ENCODE measurements at places on chromosomes 2 and 18. TPM values are rescaled to one million over a fixed set of nuclear protein-coding genes. Genes with fewer than 3 reads are reported as not detected.

The SMAD4 gene
- 80.6 TPM for total RNA-seq

- DNase-seq, result no peak
Observed at GRCh38 chr2:58794103-58794502, 553.0 kb upstream of the FANCL start.

GRCh38 chr2:234446404-234447076 is 50.3 kb downstream of the ARL4C start:
- DNase-seq, result no peak

The ENOSF1 gene
- total RNA-seq, result 28.9 TPM

- DNase-seq, result no peak
Observed at GRCh38 chr2:137964859-137965459, 686 bp downstream of the HNMT start.

GRCh38 chr2:58928391-58928790 is 687.3 kb upstream of the FANCL start:
- no peak for DNase-seq

DNA sequence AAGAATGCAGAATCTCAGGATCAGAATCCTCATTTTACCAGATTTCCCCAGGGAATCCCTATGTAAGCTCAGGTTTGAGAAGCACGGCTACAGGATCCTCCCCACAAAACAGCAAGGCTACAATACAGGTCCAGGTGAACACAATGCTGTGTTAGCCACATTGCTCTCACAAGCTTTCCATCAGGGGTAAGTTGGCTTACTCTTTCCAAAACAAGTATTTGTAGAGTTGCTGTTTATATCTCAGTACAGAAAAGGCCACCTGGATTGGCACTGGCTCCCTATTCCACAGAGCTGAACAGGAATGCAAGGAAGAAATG is 11.0 kb downstream of the SPRED2 start:
- DNase-seq, result no peak

DNA sequence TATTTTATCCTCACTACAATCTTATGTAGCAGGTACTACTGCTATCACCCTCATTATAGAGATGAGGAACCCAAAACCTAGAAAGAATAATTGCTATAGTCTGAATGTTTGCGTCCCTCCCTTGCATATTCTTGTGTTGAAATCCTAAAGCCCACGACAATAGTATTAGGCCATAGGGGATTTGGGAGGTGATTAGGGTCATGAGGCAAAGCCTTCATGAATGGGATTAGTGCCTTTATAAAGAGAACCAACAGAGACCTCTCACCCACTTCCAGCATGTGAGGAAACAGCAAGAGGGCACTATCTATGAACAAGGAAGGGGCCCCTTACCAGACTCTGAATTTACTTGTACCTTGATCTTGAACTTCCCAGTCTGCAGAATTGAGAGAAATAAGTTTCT is 500.3 kb upstream of the FAM98A start:
- DNase-seq, result no peak

The TRABD2A gene
- total RNA-seq, result 0.59 TPM

The HOXD8 gene
- total RNA-seq, result not detected

The CYS1 gene
- 0.04 TPM for total RNA-seq

The EPHA4 gene
- total RNA-seq, result 33.4 TPM

The CXCR1 gene
- total RNA-seq, result not detected

The RAX gene
- not detected for total RNA-seq

- DNase-seq, result no peak
Observed at GRCh38 chr2:133346654-133347053, 221.6 kb downstream of the NCKAP5 start.

The MC4R gene
- total RNA-seq, result not detected

GRCh38 chr2:121877366-121877765 is 121.9 kb downstream of the TSN start:
- no peak for DNase-seq

The STARD6 gene
- 0.33 TPM for total RNA-seq

- DNase-seq, result no peak
Observed at GRCh38 chr2:145190031-145190703, 670.2 kb upstream of the ZEB2 start.

DNA sequence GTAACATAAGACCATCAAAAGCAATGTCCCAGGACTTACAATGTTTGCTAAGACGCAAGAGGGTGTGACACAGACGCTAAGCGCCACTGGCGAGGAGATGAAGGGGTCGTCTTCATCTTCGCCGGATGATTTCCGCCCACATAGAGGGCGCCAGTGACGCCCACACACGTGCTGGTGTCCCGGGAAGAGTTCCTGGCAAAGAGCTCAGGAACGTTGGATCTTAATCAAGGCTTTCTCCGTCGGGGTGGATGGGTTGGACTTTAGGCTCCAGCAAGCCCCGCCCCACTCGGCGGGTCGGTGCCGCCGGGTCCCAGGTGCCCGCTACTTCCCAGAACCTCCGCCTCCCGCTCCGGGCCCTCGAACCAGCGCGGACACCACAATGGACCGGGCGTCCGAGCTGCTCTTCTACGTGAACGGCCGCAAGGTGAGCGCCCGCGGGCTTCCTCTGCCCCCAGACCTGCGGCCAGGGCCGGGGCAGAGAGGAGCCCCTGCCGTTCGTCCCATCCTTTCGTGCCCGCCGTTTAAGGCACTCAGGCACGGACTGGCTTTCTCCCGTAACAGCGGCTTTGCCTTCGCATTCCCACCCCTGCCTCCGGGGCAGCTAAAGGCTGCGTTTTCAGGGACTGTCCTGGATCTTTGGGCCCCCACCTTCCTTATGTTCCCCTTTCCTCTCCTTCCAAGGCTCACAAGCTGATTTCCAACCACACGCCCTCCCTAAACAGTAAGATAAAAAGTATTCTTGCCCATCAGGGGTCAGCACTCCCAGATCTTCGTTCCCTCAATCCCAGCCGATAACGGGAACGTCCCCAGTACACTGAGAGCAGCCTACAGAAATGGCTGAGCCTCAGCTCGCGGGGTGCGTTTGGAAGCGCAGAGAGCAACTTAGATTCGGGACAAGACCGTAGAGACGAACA is at the start of gene AOX1:
TSS of gene AOX1 (plus strand) at position 285 of the 914 bp plus-strand sequence. CDS start at position 380, 95 bp downstream.
- DNase-seq, result no peak
